ENCODE measurements at places on chromosomes 4 and X.
A peak's percentile ranks its signal among the peaks of the same experiment; 100 is the strongest.

DNA sequence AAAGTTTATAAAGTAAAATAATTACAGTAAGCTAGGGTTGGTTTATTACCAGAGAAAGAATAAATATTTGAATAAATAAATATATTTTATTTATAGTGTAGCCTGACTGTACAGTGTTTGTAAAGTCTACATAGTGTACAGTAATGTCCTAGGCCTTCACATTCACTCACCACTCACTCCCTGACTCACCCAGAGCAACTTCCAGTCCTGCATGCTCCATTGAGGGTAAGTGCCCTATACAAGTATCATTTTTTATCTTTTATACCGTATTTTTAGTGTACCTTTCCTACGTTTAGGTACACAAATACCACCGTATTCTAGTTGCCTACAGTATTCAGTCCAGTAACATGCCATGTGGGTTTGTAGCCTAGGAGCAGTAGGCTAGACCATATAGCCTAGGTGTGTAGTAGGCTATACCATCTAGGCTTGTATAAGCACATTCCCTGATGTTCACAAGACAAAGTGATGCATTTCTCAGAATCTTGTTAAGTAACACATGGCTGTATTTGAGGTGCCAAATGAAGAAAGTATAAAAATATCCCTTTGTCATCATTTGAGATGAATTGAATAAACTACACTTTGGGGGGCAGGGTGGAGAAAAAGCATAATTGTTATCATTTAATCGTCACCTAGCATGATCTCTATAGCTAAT, 14.7 kb upstream of the KLHL8 start:
- DNase-seq: no peak

DNA sequence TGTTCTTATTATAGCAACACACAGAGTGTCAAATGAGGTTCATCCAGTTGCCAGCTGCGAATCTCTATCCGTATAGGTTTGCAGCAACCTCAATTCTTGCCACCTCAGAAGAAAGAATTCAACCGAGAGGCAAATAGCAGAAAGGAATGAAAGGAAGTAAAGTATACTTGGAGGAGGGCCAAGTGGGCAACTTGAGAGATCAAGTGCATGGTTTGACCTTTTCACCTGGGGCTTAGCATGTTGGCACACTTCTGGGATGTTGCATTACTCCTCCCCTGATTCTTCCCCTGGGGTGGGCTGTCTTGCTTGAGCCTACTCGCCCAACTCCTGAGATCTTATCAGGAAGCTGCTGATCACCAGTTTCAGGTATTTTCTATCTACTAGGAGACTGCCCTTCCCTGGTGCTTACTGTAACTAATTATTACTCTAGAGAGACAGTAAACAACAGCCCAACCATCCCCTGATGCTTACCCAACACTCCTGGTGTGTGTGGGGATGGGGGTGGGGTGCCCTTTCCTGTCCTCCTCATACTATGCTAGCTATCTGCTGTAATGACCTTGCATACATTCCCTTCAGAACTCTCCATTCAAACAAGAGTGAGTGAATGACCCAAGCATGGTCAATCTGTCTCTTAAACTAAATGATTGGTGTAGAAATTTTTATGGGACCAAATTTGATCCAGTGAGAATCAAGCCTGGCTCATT, 7.3 kb upstream of the TMEM33 start:
- DNase-seq: no peak

- DNase-seq: no peak
Observed at GRCh38 chr4:149056615-149057014, 614.4 kb upstream of the NR3C2 start.

- no peak for DNase-seq
Observed at GRCh38 chr4:114364857-114365256, 233.8 kb upstream of the UGT8 start.

- no peak for DNase-seq
Observed at GRCh38 chrX:96314985-96315384, 369.7 kb upstream of the DIAPH2 start.

DNA sequence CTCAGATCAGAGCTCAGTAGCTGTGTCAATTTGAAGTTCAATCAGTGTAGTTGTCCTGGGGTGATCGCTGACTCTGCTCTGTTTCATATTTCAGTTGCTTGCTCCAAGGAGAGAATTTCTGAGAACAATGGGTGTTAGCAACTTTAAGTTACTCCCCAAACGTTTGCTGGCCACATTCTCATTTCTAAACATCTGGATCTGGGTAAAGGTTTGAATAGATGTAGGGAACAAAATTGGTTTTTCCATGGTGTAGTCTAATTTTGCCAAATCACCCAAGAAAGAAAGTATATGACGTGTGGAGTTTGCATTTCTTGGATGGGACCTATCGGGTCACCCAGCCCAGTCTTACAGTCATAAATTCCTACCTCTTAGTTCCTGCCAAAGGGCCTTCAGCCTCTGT, 103.7 kb downstream of the AKAP4 start:
- no peak for DNase-seq

DNA sequence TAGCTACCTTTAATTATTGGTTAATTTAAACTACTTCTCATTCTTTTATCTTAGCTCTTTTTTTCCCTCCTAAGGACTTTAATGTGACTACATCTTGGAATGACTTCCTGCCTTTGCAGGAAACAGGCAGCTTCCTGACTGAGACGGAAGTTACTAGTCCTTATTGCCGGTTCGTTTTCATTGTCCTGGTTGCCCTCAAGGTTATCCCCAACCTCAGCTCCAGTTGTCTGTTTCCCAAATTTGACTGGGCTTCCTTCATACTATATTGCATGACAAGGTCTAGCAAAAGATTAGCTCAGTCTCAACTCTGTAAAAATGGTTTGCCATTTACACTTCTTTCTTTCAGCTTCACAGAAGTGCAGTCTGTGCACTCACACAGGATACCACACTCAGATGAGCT, 109.9 kb upstream of the DDX53 start:
- DNase-seq: no peak

DNA sequence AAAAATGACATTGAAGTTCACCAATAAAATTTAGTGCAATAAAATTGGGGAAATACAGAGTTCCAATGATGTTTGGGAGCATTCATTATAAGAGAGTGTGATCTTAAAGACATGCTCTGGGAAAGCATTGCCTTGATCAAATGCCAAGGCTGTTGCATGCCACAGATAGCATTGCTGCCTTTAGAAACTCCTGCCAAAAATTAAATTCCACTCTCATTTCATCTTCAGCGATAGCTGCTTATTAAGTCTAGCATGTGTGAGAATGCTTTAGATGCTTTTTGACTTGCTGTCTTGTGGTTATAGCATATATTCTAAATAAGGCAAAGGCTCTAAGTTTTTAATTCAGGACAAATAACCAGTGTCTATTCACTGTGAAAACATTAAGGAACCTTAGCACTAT, 49.3 kb downstream of the NPNT start:
- DNase-seq: no peak

- DNase-seq: no peak
Observed at GRCh38 chrX:151505796-151506195, 57.7 kb upstream of the PASD1 start.

GRCh38 chr4:915041-915474, 17.1 kb downstream of the GAK start:
- DNase-seq: no peak

GRCh38 chrX:51889851-51890250, 3.6 kb upstream of the MAGED1 start:
- DNase-seq: no peak

DNA sequence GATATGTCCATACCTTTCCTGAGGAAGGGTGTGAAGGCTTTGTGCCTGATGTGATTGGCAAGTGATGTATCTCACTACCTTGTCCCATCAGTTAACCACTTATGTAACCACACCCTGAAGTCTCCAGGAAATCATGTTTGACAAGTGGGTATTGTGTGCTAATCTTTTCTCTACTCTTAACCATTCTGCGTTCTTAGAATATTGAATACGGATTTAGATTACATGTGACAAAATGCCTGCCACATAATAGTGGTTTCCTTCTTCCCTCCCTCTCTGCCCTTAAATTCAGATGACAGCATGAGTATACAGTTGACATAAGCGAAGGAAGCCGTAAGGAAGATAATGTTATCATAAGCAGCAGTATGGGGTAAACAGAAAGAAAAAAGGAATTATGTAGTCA, 108.4 kb downstream of the KLHL8 start:
- no peak for DNase-seq

- no peak for DNase-seq
Observed at GRCh38 chr4:17246656-17247055, 265.2 kb downstream of the QDPR start.

- no peak for DNase-seq
Observed at GRCh38 chr4:27082776-27083175, 222.1 kb downstream of the STIM2 start.

DNA sequence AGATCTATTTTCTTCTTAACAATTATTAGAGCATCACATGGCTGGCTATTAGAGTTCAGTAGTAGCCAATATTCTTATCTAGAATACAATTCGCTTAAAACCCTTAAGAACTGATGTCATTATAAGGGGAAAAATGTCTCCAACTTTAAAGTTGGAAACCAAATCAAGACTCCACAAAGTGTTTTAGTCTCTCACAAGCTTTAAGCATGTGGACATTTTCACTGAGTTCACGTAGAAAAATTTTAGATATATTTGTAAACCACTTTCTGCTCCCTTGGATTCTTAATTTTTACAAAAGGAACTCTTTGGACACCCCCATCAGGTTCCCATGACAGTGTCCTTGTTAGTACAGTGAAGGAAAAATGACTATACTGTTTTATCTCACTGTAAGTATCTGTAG, 123.9 kb upstream of the NAP1L5 start:
- no peak for DNase-seq

DNA sequence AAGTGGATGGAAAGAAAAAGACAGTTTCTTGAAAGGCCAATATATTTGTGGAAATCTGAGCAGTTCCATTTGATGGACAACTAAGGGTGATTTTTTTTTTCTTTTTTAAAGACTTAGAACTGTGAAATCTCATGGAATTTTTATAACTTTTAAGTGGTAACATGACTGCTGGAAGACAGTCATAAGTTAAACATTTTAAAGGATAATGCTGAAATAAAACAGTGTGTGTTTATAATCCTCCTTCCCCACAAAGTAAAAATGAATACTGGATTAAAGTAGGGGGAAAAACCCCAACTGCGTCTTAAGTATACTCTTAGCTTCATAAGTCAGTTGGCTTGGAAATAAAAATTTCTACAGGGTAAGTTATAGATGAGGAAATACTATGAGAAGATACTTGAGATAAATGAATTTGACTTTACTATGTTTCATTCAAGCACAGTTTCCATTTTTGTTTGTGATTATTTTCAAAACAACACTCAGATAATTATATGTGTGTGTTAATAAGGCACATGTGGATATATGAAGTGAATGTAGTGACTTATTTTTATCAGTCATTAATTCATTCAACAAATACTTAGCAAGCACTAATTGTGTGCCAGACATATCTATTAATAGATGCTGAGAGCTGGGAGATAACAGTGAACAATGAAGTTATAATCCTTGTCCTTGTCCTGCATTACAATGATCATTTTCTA, 129.2 kb upstream of the ETNPPL start:
- DNase-seq: no peak

DNA sequence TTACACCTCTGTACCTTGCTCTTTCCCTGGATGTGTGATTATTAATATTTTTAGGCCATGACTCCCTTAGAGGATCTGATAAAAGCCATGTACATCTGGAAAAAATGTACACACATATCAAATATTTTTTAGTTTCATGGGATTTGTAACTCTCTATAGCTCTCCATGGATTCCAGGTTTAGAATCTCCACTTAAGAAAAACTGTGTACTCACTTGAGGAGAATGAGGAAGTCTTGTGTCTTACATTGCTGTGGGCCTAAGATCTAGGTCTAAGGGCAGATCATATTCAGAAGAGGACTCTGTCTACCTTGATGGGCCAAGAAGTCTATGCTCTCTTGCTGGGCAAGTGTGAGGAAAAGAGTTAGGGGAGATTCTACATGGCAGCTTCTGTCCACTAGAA, 98.0 kb downstream of the RRAGB start:
- no peak for DNase-seq

- no peak for DNase-seq
Observed at GRCh38 chrX:109312757-109313156, 169.1 kb downstream of the GUCY2F start.

- DNase-seq: no peak
Observed at GRCh38 chr4:6345096-6345830, 75.6 kb downstream of the WFS1 start.

DNA sequence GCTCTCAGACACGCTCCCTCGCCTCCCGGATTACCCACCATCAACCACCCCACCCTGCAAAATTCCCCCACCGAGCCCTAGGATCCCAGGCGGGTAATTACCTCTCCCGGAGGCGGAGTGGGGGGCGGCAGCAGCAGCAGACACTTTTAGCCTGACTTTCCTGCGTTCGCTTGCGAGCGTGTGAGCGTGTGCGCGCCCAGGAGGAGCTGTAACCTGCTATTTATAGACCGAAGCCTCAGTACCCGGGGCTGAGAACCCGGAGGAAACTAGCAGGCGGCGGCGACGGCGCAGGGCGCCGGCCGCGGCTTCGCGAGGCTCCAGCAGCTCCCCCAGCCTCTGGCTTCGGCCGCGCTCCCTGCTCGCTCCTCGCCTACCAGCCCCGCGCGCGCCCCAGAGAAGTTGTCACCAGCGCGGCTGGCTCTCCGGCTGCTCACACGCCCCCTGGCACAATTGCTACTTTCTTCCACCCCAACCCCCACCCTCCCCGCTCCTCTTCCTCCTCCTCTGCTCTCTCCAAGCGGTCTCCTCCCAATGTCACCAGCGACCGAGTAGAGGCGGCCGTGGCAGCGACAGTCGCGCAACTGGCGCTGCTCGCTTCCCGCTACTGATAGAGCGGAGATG, at the start of gene INPP4B:
Gene INPP4B (minus strand): TSS at position 194 of the 621 bp plus-strand sequence.
- peak; percentile 40 for DNase-seq

GRCh38 chrX:1598021-1598875, 6.8 kb downstream of the AKAP17A start:
- no peak for DNase-seq

- DNase-seq: peak; percentile 17
Observed at GRCh38 chrX:47568656-47569295, 7.8 kb downstream of the ARAF start.

- no peak for DNase-seq
Observed at GRCh38 chrX:40273356-40274050, 175.7 kb upstream of the BCOR start.

DNA sequence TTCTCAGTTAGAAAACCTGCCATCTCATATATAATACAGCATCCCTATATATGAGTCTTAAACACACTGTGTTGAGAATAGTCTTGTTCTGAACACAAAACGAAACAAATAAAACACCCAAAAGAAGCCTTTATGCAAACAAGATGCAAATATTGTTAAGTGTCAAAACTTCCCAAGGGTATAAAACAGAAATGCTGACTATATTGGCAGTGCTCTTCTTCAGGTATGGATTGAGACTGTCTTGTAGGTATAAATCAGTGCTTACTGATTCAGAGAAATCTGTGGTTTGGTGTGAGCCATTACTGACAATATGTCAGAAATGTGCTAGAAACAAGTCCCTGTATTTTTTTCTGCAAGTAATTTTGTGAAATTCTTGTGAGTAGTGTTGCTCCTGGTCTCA, 82.8 kb upstream of the CTSO start:
- no peak for DNase-seq
